ENCODE measurements at places on chromosomes 7 and 10. TPM values are rescaled to one million over a fixed set of nuclear protein-coding genes. Genes with fewer than 3 reads are reported as not detected.

DNA sequence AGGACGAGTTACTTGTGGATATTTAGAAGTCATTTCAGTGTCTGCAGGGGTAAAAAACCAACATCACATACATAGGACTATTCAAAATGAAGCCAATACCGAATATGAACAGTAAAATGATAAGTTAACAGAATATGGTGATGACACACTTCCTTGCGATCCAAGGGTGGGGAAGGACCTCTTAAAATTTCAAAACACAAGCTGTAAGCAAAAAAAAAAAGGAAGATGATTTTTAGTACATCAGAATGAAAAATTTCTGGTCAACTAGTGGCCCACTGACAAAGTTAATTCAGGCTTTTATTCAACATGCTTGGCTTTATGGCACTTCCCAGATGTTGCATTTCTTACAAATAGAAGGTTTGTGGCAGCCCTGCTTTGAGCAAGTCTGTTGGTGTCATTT is 19.0 kb upstream of the GALNTL5 start:
- no peaks in the 10 kb centered on the region for H3K27me3 ChIP-seq
- H3K4me1 ChIP-seq: no peaks in the 10 kb centered on the region
- no peak overlapping the region for H3K27ac ChIP-seq

DNA sequence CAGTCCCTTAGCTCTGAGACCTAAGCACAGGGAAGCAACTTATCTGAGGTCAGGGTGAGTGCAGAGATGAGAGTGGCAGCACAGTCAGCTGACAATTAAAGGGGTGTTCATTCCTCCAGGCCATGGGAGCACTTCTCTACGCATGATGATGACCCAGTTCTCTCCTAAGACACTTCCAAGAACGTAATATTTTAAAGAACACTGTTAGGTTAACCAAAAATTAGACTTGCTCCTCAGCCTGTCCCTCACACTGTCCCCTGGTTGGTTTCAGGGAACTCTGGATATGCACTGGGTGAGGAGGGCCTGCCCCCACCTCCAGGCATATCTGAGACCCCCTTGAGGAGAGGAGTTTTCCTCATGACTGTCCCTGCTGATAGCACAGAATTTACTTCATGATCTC is 767.5 kb downstream of the GRID1 start:
- no peak overlapping the region for H3K27ac ChIP-seq
- no peaks in the 10 kb centered on the region for H3K36me3 ChIP-seq
- H3K27me3 ChIP-seq: no peaks in the 10 kb centered on the region
- no peak overlapping the region for H3K4me3 ChIP-seq

DNA sequence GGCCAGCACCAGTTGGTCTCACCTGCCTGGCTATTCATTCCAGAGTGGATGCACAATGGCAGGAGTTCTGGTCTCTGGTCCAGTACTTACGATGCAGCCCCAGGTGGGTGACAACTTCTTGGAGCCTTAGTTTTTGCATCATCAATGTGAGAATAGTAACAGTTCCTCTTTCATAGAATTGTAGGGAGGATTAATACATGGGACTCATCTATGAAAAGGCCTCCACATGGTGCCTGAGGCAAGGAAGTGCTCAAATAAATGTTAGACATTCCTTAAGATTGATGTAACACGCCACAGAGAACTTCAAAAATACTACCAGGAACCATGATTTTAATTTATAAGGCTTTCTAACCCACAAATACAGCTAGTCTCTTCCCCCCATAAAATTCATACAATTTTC is 120.1 kb upstream of the CHST15 start:
- no peaks in the 10 kb centered on the region for H3K36me3 ChIP-seq
- no peak for DNase-seq
- H3K4me1 ChIP-seq: no peaks in the 10 kb centered on the region
- H3K27ac ChIP-seq: no peak overlapping the region
- no peak overlapping the region for H3K4me3 ChIP-seq

DNA sequence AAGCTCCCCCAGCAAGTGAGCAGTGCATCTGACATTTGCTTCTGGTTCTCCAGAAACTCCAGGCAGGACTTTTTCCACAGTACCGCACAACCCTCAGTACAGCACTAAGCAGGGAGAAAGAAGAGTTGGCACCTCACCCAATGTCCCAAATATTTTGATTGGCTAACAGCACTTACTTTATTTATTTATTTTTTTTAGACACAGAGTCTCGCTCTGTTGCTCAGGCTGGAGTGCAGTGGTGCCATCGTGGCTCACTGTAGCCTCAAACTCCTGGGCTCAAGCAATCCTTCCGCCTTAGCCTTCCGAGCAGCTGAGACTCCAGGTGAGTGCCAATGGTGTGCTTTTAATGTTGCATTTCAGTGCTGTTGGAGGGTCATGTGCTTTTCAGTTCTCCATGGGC is 200.3 kb upstream of the ZMIZ1 start:
- H3K27ac ChIP-seq: no peak overlapping the region
- H3K4me1 ChIP-seq: no peaks in the 10 kb centered on the region
- DNase-seq: peak; percentile 32
- no peaks in the 10 kb centered on the region for H3K36me3 ChIP-seq
- no peak overlapping the region for H3K4me3 ChIP-seq
- peaks cover 7% of the 10 kb centered on the region for H3K27me3 ChIP-seq

GRCh38 chr7:77822269-77822668 is 23.7 kb downstream of the PHTF2 start:
- no peaks in the 10 kb centered on the region for H3K27me3 ChIP-seq
- DNase-seq: no peak
- H3K4me3 ChIP-seq: no peak overlapping the region
- no peak overlapping the region for H3K27ac ChIP-seq
- no peaks in the 10 kb centered on the region for H3K4me1 ChIP-seq

- no peaks in the 10 kb centered on the region for H3K36me3 ChIP-seq
- H3K27me3 ChIP-seq: no peaks in the 10 kb centered on the region
- no peaks in the 10 kb centered on the region for H3K4me1 ChIP-seq
- no peak for DNase-seq
These were observed 511.1 kb downstream of the ZNF37A start for GRCh38 chr10:38605153-38605661.

GRCh38 chr10:52318822-52319464 is 4.9 kb downstream of the DKK1 start:
- peaks cover 18% of the 10 kb centered on the region for H3K36me3 ChIP-seq

GRCh38 chr7:20172736-20173334 is 44.3 kb downstream of the MACC1 start:
- H3K4me1 ChIP-seq: no peaks in the 10 kb centered on the region
- peak; percentile 94 for DNase-seq
- H3K27me3 ChIP-seq: no peaks in the 10 kb centered on the region
- H3K4me3 ChIP-seq: no peak overlapping the region
- H3K27ac ChIP-seq: no peak overlapping the region

GRCh38 chr10:86224354-86225102 is 142.1 kb downstream of the GRID1 start:
- no peaks in the 10 kb centered on the region for H3K27me3 ChIP-seq
- H3K4me1 ChIP-seq: no peaks in the 10 kb centered on the region
- peak; percentile 75 for DNase-seq

GRCh38 chr10:51532044-51532443 is 167.4 kb downstream of the CSTF2T start:
- H3K36me3 ChIP-seq: no peaks in the 10 kb centered on the region
- H3K27ac ChIP-seq: no peak overlapping the region
- H3K27me3 ChIP-seq: no peaks in the 10 kb centered on the region
- no peak for DNase-seq
- H3K4me3 ChIP-seq: no peak overlapping the region

GRCh38 chr7:110326966-110327365 is 764.0 kb upstream of the LRRN3 start:
- no peaks in the 10 kb centered on the region for H3K36me3 ChIP-seq
- DNase-seq: no peak
- H3K4me3 ChIP-seq: no peak overlapping the region
- no peak overlapping the region for H3K27ac ChIP-seq
- H3K4me1 ChIP-seq: no peaks in the 10 kb centered on the region

- no peak overlapping the region for H3K4me3 ChIP-seq
- no peak overlapping the region for H3K27ac ChIP-seq
- no peaks in the 10 kb centered on the region for H3K4me1 ChIP-seq
- no peaks in the 10 kb centered on the region for H3K36me3 ChIP-seq
These were observed 105.1 kb downstream of the PIP4K2A start for GRCh38 chr10:22609251-22609650.

DNA sequence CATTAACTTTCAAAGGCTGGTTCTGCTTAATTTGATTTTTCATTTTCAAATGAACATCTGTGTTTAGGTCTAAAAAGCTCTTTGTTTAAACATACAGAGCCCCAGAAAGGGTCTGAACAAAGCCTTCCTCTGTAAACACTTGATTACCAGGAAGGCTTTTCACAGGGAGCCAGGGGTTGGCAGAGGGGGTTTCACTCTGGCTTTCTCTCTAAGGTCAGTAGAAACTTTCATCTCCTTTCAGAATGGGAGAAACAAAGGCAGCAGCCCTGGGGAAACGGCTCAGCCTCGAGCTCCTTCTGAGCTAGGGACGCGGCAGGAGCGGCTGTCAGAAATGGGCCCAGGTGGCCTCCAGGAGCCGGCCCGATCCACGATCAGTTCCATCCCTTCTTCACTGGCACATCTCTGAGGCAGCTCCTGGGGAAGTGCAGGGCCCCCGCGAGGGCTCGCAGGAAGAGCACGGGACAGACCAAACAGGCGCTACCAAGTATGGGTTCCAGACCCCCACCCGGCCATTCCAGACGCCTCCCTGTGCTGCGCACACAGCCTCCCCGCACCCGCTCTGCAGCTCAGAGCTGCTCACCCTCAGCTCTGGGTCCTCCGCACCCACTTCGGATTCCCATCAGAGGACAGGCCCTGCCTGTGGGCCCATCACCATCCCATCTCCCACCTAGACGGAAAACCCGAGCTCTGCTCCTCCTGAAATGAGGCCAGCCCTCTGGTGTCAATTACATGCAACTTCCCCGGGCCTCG is 124.1 kb downstream of the MAD1L1 start:
- peak overlapping the region; percentile 97 for H3K27ac ChIP-seq
- peaks cover 4% of the 10 kb centered on the region for H3K36me3 ChIP-seq

GRCh38 chr10:7525314-7526016 is 114.6 kb upstream of the SFMBT2 start:
- H3K27me3 ChIP-seq: peaks cover 19% of the 10 kb centered on the region
- no peak overlapping the region for H3K27ac ChIP-seq
- no peaks in the 10 kb centered on the region for H3K4me1 ChIP-seq

The SRGN gene
- not detected for total RNA-seq

The CCZ1B gene
- 84.7 TPM for total RNA-seq

The CSTF2T gene
- 29.0 TPM for total RNA-seq

The PCGF6 gene
- total RNA-seq: 20.5 TPM

The ADAM8 gene
- 3.3 TPM for total RNA-seq

The HIPK2 gene
- total RNA-seq: 95.1 TPM

The ANXA8 gene
- total RNA-seq: 0.37 TPM

The LHFPL3 gene
- not detected for total RNA-seq

The ZYX gene
- 161 TPM for total RNA-seq

The AEBP1 gene
- total RNA-seq: 61.4 TPM

The SPDYE8 gene
- not detected for total RNA-seq

The MKX gene
- total RNA-seq: 0.20 TPM

The GPRIN2 gene
- total RNA-seq: 26.0 TPM

The FZD8 gene
- total RNA-seq: 189 TPM

The GNAT3 gene
- not detected for total RNA-seq

The HTR5A gene
- not detected for total RNA-seq
